ENCODE measurements at places on chromosomes 2 and 18.

- peaks cover 11% of the 10 kb centered on the region for H3K27me3 ChIP-seq
- peaks cover 18% of the 10 kb centered on the region for H3K36me3 ChIP-seq
- no peak for DNase-seq
- H3K4me1 ChIP-seq = no peaks in the 10 kb centered on the region
Measured at GRCh38 chr2:15640261-15640711, 48.6 kb downstream of the DDX1 start.

GRCh38 chr2:24360050-24360962 lies at the start of gene ITSN2:
Gene ITSN2, minus strand, starts transcription at chr2:24360536. Its CDS starts 32,454 bp downstream, at chr2:24328082.
- no peaks in the 10 kb centered on the region for H3K27me3 ChIP-seq
- peak within 1 kb of the TSS; percentile 67 for H3K4me3 ChIP-seq
- H3K27ac ChIP-seq = peak within 1 kb of the TSS; percentile 85
- H3K36me3 ChIP-seq = peaks cover 34% of the 10 kb centered on the region
- H3K4me1 ChIP-seq = peaks cover 22% of the 10 kb centered on the region
- DNase-seq = peak; percentile 87

GRCh38 chr2:180573951-180574350 lies 406.5 kb upstream of the UBE2E3 start:
- H3K4me3 ChIP-seq = peak overlapping the region; percentile 14
- peaks cover 11% of the 10 kb centered on the region for H3K36me3 ChIP-seq
- H3K4me1 ChIP-seq = peaks cover 74% of the 10 kb centered on the region
- no peaks in the 10 kb centered on the region for H3K27me3 ChIP-seq
- H3K27ac ChIP-seq = peak overlapping the region; percentile 82

DNA sequence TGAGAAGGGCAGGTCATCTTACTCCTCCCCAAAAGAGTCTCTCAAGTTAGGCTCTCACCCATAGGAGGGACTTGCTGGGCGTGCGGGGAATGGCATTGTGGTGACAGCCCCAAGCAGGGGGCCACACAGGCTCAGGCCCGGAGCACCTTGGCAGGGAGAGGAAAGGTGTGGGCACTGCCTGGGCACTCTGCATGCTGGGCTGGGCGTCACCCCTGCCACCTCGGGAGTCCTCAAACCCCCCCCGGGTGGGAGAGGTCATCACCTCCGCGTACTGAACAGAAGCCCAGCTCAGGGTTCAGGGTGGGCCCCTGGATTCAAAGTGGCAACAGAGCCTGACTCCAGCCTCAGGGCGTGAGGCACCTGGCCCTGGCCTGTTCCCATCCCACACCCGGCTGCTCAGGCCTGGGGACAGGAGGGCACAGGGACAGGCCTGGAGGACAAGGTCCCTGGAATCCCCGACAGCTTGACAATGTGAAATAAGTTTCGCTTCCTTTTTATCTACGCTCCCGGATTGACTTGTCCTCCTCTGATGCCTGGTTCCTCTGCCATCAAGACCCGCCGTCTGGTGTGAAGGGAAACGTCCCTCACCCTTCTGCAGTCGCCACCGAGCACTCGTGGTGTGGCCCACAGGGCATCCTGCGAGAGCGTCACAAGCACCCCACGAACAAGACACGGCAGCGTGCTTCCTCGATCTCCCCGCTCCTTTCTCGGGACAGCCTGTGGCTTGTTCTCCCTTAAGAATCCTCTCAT lies 97.8 kb downstream of the HDAC4 start:
- DNase-seq = no peak

GRCh38 chr2:141557329-141558095 lies 573.3 kb downstream of the LRP1B start:
- no peaks in the 10 kb centered on the region for H3K36me3 ChIP-seq
- no peak overlapping the region for H3K4me3 ChIP-seq
- peak; percentile 25 for DNase-seq
- peak overlapping the region; percentile 35 for H3K27ac ChIP-seq

DNA sequence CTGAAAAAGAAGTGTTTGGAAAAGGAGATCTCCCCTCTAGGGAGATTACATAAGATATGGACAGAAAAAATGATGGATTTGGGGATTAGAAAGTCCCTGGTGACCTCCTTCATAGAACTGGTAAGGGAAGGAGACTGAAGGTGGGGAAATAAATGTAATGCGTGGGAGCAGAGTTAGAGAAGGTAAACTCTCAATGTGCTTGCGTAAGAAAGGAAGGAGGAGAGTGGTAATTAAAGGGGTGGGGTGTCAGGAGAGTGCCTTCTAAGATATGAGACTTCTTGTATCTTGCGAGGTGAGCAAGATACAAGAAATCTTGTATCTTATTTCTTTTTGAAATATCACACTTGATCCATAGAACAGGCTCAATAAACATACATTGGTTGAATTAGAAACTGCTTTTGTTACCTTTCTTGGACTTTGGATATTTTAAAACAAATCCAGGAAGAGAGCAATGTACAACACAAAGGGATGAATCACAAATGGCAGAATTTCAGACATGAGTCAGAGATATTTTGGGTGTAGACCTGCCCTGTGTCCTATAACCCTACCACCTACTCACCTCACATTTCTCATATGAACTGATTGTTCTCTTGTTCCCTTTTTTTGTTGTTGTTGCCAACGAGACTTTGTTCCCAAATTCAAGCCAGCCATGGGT lies 342.4 kb downstream of the INSIG2 start:
- peak; percentile 4 for DNase-seq
- no peaks in the 10 kb centered on the region for H3K36me3 ChIP-seq
- peaks cover 51% of the 10 kb centered on the region for H3K4me1 ChIP-seq
- peak overlapping the region; percentile 3 for H3K4me3 ChIP-seq

- H3K27me3 ChIP-seq = peaks cover 19% of the 10 kb centered on the region
- H3K27ac ChIP-seq = no peak overlapping the region
- no peak overlapping the region for H3K4me3 ChIP-seq
- no peak for DNase-seq
- H3K4me1 ChIP-seq = no peaks in the 10 kb centered on the region
Measured at GRCh38 chr2:110969696-110970095, 151.0 kb upstream of the BCL2L11 start.

GRCh38 chr2:77270433-77270832 lies 251.7 kb downstream of the LRRTM4 start:
- no peak for DNase-seq
- no peaks in the 10 kb centered on the region for H3K27me3 ChIP-seq
- H3K4me3 ChIP-seq = no peak overlapping the region
- H3K27ac ChIP-seq = no peak overlapping the region

GRCh38 chr2:9760069-9760901 lies 83.0 kb upstream of the TAF1B start:
- H3K36me3 ChIP-seq = no peaks in the 10 kb centered on the region
- peaks cover 24% of the 10 kb centered on the region for H3K4me1 ChIP-seq
- no peak overlapping the region for H3K4me3 ChIP-seq
- H3K27ac ChIP-seq = no peak overlapping the region

- H3K4me3 ChIP-seq = no peak overlapping the region
- DNase-seq = no peak
- H3K4me1 ChIP-seq = peaks cover 1% of the 10 kb centered on the region
- H3K27me3 ChIP-seq = no peaks in the 10 kb centered on the region
- no peaks in the 10 kb centered on the region for H3K36me3 ChIP-seq
- H3K27ac ChIP-seq = no peak overlapping the region
Measured at GRCh38 chr2:61688369-61689334, 150.5 kb upstream of the XPO1 start.

- no peak for DNase-seq
- no peaks in the 10 kb centered on the region for H3K4me1 ChIP-seq
- H3K4me3 ChIP-seq = no peak overlapping the region
- H3K36me3 ChIP-seq = no peaks in the 10 kb centered on the region
Measured at GRCh38 chr2:22110244-22110651, 986.5 kb downstream of the TDRD15 start.

DNA sequence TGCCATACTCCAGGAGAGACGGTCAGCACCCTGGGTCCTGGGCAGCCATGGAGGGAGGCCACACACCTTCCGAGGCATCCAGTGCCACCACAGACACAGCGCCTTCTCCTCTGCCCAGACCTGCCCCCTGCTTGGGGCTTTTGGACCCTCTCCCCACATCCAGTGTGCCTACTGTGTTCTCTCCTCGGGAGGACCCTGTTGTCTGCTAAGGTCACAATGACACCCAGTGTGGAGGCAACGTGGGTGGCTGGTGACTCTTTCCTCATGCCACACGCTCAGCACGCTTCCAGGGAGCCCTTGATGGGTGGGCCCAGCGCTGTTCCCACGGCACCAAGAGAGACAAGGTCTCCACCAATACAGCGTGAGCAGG lies 251.9 kb downstream of the EIPR1 start:
- no peak overlapping the region for H3K27ac ChIP-seq
- no peaks in the 10 kb centered on the region for H3K36me3 ChIP-seq
- H3K27me3 ChIP-seq = no peaks in the 10 kb centered on the region
- no peaks in the 10 kb centered on the region for H3K4me1 ChIP-seq
- DNase-seq = no peak
- H3K4me3 ChIP-seq = no peak overlapping the region

DNA sequence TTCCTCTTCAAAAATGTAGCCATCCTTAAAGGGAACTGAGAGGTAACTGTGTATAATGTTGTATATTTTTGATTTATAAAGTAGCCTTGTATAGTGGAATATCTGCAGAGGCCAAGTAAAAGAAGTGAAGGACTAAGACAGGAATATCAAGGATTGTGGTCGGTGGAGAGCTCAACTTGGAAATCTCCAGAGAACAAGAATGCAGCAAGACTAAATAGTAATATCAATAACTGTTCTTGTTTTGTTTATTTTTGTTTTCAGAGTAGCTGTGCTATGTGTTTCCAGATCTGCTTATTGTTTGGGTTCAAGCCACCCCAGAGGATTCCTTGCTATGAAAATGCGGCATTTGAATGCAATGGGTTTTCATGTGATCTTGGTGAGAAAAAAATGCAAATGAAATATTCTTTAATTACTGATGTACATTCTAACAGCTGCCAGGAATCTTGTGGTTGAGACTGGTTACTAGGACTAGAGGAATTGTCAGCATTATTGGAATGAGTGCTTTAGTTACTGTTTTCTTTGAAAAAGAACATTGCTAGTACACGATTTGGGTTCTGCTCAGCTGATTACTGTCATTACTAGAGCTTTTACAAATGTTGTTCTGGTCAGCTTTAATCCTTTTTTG lies 25.0 kb downstream of the FASTKD2 start:
- H3K27ac ChIP-seq = no peak overlapping the region
- no peak for DNase-seq
- no peak overlapping the region for H3K4me3 ChIP-seq
- no peaks in the 10 kb centered on the region for H3K4me1 ChIP-seq
- H3K27me3 ChIP-seq = no peaks in the 10 kb centered on the region
- H3K36me3 ChIP-seq = peaks cover 31% of the 10 kb centered on the region

GRCh38 chr2:61993422-61994024 lies 88.0 kb downstream of the COMMD1 start:
- no peaks in the 10 kb centered on the region for H3K36me3 ChIP-seq
- no peaks in the 10 kb centered on the region for H3K27me3 ChIP-seq
- H3K27ac ChIP-seq = no peak overlapping the region
- H3K4me3 ChIP-seq = no peak overlapping the region

DNA sequence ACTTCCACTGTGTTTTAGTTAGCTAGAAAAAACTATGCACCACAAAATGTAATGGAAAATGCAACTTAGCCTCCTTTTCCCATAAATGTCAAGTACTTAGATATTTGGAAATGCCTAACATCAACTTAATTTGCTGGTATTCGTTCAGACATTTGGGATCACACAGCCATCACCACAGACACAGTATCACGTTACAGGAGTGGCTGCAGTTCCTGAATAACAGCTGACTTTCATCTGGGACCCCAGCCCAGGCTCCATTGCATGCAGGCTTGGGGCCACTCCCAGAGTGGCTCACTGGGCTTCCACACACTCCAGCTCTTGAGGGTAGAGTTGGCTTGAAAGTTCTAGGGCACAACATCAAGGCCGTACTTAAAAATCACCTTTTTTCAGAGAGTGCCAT lies 9.3 kb downstream of the TMEM182 start:
- H3K27me3 ChIP-seq = no peaks in the 10 kb centered on the region
- H3K4me1 ChIP-seq = no peaks in the 10 kb centered on the region
- H3K4me3 ChIP-seq = no peak overlapping the region
- no peaks in the 10 kb centered on the region for H3K36me3 ChIP-seq
- DNase-seq = no peak
- H3K27ac ChIP-seq = no peak overlapping the region

GRCh38 chr2:82789851-82790205 lies 1669.3 kb downstream of the SUCLG1 start:
- no peak overlapping the region for H3K27ac ChIP-seq
- no peaks in the 10 kb centered on the region for H3K27me3 ChIP-seq
- no peak for DNase-seq
- no peaks in the 10 kb centered on the region for H3K36me3 ChIP-seq
- H3K4me3 ChIP-seq = no peak overlapping the region
- no peaks in the 10 kb centered on the region for H3K4me1 ChIP-seq

- H3K27ac ChIP-seq = peak overlapping the region; percentile 69
- no peaks in the 10 kb centered on the region for H3K27me3 ChIP-seq
- H3K36me3 ChIP-seq = peaks cover 25% of the 10 kb centered on the region
- peaks cover 40% of the 10 kb centered on the region for H3K4me1 ChIP-seq
Measured at GRCh38 chr2:106191511-106192016, 2.5 kb downstream of the UXS1 start.

- H3K27ac ChIP-seq = peak overlapping the region; percentile 4
- H3K27me3 ChIP-seq = peaks cover 72% of the 10 kb centered on the region
- H3K4me3 ChIP-seq = no peak overlapping the region
- no peak for DNase-seq
Measured at GRCh38 chr18:48238636-48239035, 170.5 kb downstream of the ZBTB7C start.

DNA sequence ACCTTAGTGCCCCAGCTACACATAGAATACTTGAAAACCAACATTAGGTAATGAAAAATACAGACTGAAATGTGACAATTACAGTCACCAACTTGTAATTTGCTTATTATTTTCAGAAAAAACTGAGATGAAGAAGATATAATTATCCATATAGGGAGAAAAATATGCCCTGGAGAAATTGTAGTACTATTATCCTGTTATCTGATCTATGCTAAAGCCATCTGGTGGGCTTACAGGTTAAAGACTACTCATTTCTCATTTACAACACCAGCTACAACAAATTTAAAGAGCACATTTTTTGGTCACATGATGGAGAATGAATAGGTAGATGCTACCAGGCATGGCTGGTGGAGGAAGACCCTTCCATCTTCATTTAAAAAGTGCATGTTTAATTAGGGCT lies 79.6 kb upstream of the NYAP2 start:
- no peak overlapping the region for H3K27ac ChIP-seq
- H3K4me3 ChIP-seq = no peak overlapping the region
- no peak for DNase-seq
- no peaks in the 10 kb centered on the region for H3K36me3 ChIP-seq
- H3K4me1 ChIP-seq = no peaks in the 10 kb centered on the region

- peaks cover 5% of the 10 kb centered on the region for H3K4me1 ChIP-seq
- H3K27ac ChIP-seq = no peak overlapping the region
- no peaks in the 10 kb centered on the region for H3K27me3 ChIP-seq
- H3K4me3 ChIP-seq = no peak overlapping the region
- H3K36me3 ChIP-seq = no peaks in the 10 kb centered on the region
Measured at GRCh38 chr18:22494771-22495170, 77.1 kb upstream of the CTAGE1 start.

GRCh38 chr2:234363647-234364294 lies 133.1 kb downstream of the ARL4C start:
- H3K4me3 ChIP-seq = no peak overlapping the region
- peaks cover 37% of the 10 kb centered on the region for H3K4me1 ChIP-seq
- no peaks in the 10 kb centered on the region for H3K27me3 ChIP-seq
- no peaks in the 10 kb centered on the region for H3K36me3 ChIP-seq

Measured in Calu3 (cell line).